ENCODE measurements at places on chromosomes 6 and 20. TPM values are rescaled to one million over a fixed set of nuclear protein-coding genes. Genes with fewer than 3 reads are reported as not detected.

RAMACL gene
- 2.3 TPM for total RNA-seq

NPBWR2 gene
- total RNA-seq = not detected

MED23 gene
- 51.0 TPM for total RNA-seq

BPI gene
- not detected for total RNA-seq

IL17A gene
- not detected for total RNA-seq

TINAG gene
- not detected for total RNA-seq

Measured in activated B cell treated with CpG ODN at 0.5 μM for 24 hours (primary cell).